ENCODE measurements at places on chromosomes 5 and 9.

DNA sequence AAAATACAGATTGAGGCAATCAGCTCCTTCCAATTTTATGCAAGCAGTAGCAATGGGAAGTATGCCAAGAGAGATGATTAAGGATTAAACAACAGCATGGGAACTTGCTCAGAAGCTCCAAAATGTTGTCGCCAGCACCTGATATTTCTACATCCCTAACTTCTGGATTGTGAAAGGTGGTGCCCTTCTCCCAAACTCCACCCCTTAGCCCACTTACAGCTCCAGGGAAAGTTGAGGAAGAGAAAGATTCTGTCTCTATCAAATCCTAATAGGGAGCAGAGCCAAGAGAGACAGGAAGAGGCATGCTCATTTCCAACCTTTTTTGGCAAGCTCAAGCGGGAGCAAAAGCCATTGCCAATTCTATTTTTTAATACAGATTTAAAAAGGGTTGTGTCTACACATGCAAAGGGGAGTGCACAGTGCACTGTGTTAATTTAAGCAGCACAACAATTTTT is 92.4 kb upstream of the NR3C1 start:
- no peak for DNase-seq

GRCh38 chr5:91059409-91059808 is 323.7 kb downstream of the ARRDC3 start:
- no peak for DNase-seq

DNA sequence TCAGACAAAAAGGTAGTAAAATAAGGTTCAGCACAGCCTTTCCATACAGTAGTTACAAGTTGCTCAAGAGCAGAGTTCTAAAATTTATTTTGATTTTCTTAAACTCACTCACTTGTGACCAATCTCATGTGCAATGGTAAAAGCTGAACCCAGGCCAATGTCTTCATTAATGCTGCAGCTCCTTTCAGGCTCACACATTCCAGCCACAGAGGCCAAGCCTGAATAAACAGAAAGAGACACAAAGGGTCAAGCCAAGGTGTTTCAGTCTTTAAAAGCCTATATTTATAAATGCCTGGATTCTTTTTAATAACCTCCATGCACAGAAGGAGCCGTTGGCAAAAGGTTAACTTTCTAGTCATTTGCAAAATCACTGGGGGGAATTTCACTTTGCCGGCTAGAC is 152.5 kb downstream of the ADAMTS6 start:
- DNase-seq = no peak

DNA sequence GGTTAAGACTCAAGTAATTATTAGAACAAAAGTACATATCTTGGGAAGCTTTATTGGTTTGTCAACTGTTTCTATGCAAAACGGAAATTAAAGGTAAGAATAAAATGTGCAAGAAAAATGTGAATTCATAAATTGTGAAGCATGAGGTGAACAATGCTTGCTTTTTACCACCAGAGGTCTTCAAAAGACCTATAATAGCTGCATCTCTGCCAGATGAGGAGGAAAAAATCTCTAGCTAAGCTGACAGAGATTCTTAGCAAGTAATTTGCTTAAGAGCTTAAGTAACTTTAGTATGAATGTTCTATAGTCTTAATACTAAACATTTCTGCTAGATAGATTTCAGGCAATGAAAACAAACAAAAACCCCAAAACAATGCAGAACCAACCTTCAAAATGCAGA is 54.1 kb downstream of the MRPS30 start:
- no peak for DNase-seq

- no peak for DNase-seq
Measured at GRCh38 chr9:130664251-130665028, at the start of gene PRDM12. Gene PRDM12 (plus strand): TSS chr9:130664594. CDS start chr9:130664654, 60 bp downstream.

- no peak for DNase-seq
Measured at GRCh38 chr9:82167296-82167695, 178.7 kb downstream of the SPATA31D1 start.

GRCh38 chr9:108663422-108663821 is 192.4 kb downstream of the ACTL7B start:
- DNase-seq = no peak

DNA sequence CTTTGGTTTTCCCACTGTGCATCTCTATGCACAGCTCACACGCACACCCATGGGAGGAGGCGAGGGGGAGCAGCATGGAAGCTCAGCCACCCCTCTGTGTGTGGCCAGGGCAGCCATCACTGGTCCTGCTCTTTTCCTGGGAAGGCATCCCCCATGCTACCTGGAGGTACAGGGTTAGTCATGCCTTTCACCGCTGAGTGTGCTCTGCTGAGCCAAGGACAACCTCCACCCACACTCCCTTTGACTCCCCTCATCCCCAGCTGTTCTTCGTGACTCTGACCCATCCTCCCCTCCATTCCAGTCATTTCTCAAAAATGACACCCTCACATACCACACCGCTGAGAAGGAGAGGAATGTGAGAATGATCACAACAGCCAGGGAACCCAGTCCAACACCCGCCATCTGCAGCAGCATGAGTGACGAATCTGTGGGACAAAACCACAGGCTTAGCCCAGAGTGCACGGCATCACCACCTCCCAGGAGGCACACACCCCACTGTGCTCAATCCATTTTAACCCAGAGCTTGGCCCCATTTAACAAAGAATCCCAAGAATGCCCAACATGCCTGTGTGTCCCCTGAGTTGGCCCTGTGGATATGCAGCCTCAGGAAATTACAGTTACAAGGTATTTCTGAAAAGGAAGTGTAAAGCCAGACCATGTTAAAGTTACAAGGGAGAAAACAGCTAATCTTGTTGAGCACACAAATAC is 133.4 kb downstream of the SUSD1 start:
- DNase-seq = no peak

DNA sequence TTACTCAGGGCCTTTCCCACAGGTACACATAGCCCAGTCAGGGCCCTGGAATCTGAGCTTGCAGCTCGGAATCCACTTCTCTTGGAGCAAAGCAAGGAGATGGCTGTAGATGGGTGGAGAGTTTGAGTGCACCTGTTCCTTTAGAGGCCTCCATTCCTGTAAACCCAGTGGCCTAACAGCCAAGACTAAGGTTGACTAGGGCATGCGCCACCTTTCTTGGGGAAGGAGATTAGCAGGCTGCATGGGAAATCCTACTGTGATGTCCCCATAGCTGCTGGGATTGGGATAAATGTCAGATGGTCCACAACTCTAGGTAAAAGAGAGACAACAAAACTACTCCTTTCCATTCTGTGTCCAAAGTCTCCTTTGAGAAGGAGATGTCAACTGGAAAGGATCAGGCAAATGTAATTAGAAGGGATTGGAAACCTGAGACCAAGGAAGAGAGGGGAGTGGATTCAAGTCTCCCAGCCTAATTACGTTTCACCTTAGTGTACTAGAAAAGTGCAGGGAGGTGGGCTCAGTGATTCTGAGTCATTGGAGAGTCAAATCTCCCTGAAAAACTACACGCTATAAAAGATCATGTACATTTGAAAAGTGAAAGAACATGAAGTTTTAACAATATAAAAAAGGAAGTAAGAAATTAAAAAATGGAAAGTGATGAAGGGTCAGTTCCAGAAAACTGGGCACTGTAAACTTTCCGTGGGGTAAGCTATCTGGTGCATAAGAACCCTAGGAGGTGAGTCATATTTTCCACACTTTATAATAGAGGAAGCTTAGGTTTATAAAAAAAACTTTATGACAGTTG is 104.2 kb downstream of the SEC61B start:
- DNase-seq = no peak
